Upper lobe of left lung (tissue), 6 donors: ENCODE measurements at places on chromosomes 16 and 17. TPM values are rescaled to one million over a fixed set of nuclear protein-coding genes. Genes with fewer than 3 reads are reported as not detected.

GRCh38 chr16:73226675-73227074, 178.7 kb upstream of the ZFHX3 start:
- no peak for DNase-seq

DNA sequence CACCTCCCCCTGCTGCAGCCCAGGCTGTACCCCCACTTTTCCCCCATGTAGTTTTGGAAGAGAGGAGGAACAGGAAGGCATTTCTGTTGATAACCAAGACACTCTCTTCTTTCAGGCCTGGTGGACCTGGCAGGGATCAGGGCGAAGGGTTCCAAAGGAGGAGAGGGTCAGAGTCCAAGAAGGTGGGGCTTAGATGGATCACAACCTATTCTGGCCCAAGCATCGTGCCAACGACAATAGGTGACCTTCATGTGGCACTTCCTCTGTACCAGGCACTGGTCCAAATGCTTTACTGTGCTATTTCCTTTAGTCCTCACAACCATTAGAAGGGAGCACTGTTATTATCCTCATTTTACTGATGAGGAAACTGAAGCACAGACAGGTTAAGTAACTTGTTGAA, 84.3 kb downstream of the TMEM132E start:
- no peak for DNase-seq

DNA sequence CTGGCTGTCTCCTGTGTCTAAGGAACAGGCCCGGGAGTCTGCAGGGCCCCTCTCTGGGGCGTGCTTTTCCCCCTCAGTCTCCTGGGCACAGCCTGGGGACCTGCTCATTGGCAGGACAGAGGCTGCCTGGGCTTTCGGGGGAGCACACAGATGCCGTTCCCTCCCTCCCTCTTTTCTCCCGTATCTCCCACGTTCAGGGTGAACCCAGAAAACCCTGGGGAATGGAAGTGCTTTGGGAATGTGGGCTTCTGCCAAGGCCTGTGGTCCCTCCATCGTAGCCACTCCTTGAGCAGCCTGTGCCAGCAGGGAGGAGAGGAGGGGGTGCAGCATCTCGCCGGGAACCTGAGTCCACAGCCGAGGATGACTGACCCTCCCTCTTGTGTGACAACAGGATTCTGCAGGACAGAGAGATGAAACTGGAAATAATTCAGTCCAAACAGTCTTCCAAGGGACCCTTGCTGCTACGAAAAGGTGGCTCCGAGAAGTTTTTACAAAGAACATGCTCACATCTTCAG, 52.0 kb downstream of the RNF213 start:
- DNase-seq: no peak

DNA sequence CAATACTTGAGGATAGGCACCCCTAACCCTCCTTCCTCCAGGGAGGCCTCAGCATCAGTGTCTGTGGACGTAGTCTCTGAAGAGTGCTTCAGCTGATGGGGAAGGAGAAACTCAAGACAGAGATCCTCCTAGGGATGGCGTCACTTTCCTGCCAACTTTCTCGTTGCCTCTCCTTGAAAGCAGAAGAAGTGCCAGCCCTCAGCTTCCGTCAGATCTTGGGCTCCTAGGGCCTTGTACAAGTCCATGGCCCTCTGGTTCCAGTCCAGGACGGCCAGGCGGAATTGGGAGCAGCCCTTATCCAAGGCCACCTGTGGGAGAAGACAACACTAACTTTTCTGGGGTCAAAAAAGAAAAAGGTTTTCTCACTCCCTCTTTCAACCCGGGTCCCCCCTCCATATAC, 1.3 kb downstream of the SAT2 start:
- no peak for DNase-seq

- DNase-seq: no peak
Measured at GRCh38 chr17:2482218-2482617, 29.5 kb downstream of the METTL16 start.

GRCh38 chr17:33039874-33040273, 48.2 kb downstream of the SPACA3 start:
- DNase-seq: no peak

GRCh38 chr17:4843321-4844000, 10.3 kb downstream of the MINK1 start:
- no peak for DNase-seq

DNA sequence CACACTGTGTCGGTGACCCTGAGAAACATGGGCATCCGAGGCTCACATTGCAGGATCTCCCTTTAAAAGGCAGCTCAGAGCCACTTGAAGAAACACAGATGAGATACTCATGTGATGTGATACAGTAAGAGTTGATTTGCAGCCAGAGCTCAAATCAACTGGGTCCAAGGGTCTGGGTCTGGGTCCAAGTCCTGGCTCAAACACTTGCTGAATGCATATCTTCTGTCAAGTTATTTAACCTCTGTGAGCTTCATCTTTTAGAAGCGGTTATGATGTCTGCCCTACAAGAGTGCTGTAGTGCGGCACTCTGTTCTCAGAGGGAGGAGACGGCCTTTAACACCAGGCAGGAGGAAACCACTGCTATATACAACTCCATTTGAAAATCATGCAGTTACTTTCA, 6.4 kb downstream of the KRT38 start:
- DNase-seq: no peak

DNA sequence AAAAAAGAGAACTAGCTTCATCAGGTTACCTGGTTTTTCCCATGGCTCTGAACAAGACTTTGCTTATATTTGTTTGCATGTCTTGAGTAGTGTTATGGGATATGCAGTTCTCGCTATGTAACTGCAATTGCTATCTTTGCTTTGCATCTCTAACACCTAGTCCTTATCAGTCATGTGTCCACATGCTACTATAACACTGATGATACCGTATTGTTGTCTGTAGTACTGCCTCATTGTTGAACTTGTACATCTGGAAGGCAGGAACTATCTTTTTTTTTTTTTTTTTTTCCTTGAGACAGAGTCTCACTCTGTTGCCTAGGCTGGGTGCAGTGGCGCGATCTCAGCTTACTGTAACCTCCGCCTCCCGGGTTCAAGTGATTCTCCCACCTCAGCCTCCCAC, 2.5 kb downstream of the PSME3 start:
- no peak for DNase-seq

TSPAN10 gene
- 2.8 TPM for total RNA-seq

C16orf46 gene
- total RNA-seq: 4.3 TPM

PLCD3 gene
- 59.7 TPM for total RNA-seq

ERN2 gene
- total RNA-seq: 9.6 TPM

CCDC144A gene
- 8.3 TPM for total RNA-seq
